ENCODE measurements at places on chromosomes 3 and 15. TPM values are rescaled to one million over a fixed set of nuclear protein-coding genes. Genes with fewer than 3 reads are reported as not detected.

DNA sequence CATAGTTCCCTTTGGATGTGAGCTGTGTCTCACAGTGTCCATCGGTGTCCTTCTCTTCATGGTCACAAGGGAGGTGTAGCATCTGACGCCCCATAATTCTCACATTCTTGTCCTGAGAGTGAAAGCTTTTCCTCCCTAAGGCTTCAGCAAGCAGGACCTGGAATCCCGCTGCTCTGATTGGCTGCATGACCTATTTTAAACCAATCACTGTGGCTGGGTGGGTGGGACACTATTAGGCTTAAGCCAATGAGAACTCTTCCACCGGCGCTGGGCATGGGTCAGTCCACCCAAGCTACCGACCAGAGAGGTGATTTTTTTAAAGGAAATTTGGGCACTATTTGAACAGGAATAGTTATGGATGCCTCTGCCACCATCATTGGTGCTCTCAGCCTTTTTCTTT is 385.9 kb downstream of the MFSD1 start:
- no peaks in the 10 kb centered on the region for H3K36me3 ChIP-seq
- peak overlapping the region; percentile 55 for H3K4me3 ChIP-seq
- DNase-seq = no peak

GRCh38 chr3:126496894-126497850 is 20.4 kb downstream of the UROC1 start:
- DNase-seq = no peak
- H3K27ac ChIP-seq = no peak overlapping the region
- H3K4me1 ChIP-seq = peaks cover 6% of the 10 kb centered on the region

- H3K27ac ChIP-seq = peak overlapping the region; percentile 64
- peak overlapping the region; percentile 29 for H3K4me3 ChIP-seq
- H3K27me3 ChIP-seq = no peaks in the 10 kb centered on the region
- DNase-seq = peak; percentile 68
- peaks cover 54% of the 10 kb centered on the region for H3K4me1 ChIP-seq
Measured at GRCh38 chr15:36590838-36591237, 11.4 kb downstream of the CDIN1 start.

GRCh38 chr15:25465835-25466234 is 27.0 kb upstream of the UBE3A start:
- no peaks in the 10 kb centered on the region for H3K4me1 ChIP-seq
- H3K36me3 ChIP-seq = no peaks in the 10 kb centered on the region
- DNase-seq = no peak
- no peak overlapping the region for H3K4me3 ChIP-seq

CTXN2 gene
- not detected for total RNA-seq

TRAIP gene
- total RNA-seq = 7.4 TPM

- peaks cover 7% of the 10 kb centered on the region for H3K27me3 ChIP-seq
- no peak overlapping the region for H3K27ac ChIP-seq
- no peaks in the 10 kb centered on the region for H3K36me3 ChIP-seq
- H3K4me1 ChIP-seq = no peaks in the 10 kb centered on the region
- no peak for DNase-seq
Measured at GRCh38 chr15:91553196-91553854, 300.2 kb upstream of the SLCO3A1 start.

DNA sequence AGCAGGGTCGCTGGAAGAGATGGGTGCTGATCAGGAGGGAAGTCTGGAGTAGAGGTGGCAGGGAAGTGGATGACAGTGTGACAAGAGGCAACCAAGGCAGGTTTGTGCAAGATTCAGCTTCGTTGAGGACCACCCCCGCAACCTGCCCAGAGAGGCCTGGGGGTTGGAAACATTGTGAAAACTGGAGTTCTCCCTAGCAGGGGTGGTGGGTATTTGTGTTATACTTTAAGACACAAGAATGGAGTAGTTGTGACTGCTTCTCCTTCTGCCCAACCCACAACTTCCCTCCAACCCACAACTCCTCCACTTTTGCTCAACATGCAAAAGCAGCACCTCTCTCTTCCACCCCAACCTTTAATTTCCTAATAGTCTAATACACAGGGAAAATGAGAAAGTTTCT is 8.6 kb upstream of the ARNT2 start:
- no peak overlapping the region for H3K4me3 ChIP-seq
- H3K36me3 ChIP-seq = no peaks in the 10 kb centered on the region
- peaks cover 14% of the 10 kb centered on the region for H3K27me3 ChIP-seq
- H3K4me1 ChIP-seq = no peaks in the 10 kb centered on the region
- no peak overlapping the region for H3K27ac ChIP-seq
- no peak for DNase-seq

Measured in HFFc6 (cell line).